NCI-H2227 treated with DMSO at 0.1 percent for 48 hours (cell line): ENCODE measurements at places on chromosomes 16 and 17.

- DNase-seq, result no peak
Measured at GRCh38 chr17:40347319-40348135, 17.0 kb downstream of the GJD3 start.

DNA sequence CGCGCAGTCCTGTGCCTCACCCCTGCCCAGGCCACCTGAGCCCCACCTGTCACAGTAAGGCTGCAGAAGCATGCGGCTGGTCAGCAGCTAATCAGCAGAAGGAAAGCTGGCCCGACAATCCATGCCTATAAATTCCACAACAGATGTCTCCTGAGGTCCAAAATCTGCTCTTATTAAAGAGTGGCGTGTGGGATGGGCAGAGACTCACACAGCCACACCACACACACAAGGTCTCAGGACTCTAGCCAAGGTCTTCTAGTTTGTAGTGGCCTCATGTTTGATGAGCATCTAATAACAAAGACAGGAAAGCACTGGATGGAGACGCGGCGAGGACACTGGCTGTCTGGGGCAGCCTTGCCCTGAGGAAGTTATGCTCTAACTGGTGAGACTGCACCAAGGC is 55.9 kb downstream of the ANKRD11 start:
- no peak for DNase-seq

DNA sequence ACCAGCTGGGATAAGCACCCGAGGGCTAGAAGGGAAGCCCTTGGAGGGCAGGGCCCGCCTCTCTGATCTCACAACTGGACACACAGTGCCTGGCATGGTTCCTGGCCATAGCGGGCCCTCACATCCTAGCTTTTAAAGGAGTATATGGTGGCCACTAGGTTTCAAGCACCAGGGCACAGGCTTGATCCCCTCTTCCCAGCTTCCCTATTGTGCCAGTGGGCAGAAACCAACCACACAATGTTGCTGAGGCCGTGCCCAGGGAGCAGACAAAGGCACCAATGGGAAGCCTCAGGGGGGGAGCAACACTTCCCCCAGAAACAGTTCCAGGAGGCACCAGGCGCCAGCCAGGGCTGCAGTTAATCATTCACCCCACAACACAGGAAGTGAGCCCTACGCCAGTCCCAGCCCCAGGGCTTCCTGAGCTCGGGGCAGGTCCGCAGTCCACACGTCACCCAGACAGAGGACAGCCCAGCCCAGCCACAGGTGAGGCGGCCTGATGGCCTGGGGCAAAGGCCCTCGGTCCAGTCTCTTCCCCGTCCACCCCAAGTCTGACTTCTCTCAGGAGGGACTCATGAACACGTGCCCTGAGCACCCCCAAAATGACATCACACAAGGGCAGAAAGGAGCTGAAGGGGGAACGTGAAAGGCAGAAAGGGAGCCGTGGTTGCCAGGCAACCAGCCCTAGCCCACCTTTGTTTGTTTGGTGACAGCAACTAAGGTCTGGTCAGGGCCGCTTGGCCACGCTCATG is 12.8 kb downstream of the SMIM5 start:
- no peak for DNase-seq

- DNase-seq, result no peak
Measured at GRCh38 chr17:80876950-80877728, 114.5 kb upstream of the CHMP6 start.

DNA sequence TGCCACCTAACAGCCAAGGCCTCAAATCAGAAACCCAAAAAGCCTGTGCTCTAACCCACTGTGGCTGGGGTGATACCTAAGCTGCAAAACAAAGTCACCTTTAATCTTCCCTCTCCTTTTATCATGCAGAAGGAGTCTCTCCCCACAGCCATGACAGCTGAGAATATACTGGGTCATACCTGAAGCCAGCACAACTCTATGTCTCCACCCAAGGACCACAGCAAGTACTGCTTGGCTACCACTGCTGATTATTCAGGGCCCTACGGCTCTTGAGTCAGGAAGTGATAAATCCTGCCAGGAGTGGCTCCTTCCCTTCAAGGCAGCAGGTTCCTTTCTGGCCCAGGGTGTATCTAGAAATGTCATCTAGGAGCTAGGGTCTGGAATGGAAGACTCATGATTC is 151.5 kb upstream of the TOM1L1 start:
- no peak for DNase-seq

DNA sequence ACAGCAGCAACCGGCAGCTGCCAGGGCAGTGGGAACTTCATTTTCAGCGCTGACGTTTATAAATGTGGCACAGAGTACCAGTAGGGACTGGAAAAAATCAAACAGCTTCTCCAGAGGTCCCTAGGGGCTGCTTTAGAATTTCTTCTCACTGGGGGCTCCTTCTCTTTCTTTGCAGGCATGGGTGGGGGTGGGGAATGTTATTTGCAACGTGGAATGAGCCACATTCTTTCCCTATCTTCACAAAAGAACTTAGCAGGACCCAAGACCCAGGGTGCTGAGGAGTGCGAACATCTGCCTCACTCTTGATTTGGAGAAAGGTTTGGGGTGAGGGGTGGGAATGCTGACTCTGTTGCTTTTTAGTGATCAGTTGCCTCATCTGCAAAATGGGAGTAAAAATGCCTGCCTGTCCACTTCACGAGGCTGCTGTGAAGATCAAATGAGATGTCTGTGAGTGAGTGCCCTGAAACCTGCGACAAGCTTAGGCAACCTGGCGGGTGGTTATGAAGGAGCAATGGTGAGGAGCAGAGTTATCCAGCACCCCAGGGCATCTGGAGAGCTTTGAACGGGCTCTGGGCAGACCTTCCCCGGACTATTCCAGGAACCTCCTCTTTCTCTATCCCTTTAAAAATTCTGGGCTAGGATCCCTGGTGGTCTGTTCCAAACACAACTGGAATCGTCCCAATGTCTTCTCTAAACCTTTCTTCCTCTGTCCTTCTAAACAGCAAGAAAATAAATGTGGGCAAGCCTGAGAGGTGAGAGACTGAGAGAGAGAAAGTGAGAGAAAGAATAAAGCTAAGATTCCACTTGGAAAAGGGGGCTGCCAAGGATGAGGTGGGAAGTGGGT is 10.7 kb upstream of the PIPOX start:
- DNase-seq, result no peak

GRCh38 chr17:50887705-50888245 is 21.6 kb upstream of the TOB1 start:
- no peak for DNase-seq

- no peak for DNase-seq
Measured at GRCh38 chr16:29014561-29015069, 29.8 kb downstream of the LAT start.

DNA sequence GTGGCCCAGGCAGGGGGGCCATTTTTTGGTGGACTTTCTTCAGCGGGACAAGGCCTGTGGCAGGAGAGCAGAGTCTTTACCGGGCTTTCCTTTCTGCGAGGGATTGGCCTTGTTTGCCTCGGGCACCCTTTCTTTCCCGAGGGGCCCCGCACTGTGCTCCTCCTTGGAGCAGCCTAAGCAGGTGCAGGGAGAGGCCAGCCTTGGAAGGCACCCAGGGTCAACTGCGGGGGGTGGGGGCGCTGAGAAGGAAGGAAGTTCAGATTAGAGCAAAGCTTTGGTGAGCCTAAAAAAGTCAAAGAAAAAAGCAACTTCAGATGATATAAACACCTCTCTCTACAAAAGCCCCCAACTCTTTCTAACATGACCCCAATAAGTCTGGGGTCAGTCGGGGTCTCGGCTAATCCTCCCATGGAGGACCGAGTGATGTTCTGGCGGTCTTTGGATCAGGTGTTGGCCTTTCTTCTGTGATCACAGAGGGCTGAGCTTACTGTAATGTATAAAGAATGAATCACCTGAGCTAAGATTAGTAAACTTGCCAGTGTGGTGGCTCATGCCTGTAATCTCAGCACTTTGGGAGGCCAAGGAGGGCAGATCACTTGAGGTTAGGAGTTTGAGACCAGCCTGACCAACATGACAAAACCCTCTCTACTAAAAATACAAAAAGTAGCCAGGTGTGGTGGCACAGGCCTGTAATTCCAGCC is 63.0 kb downstream of the PGS1 start:
- DNase-seq, result no peak

GRCh38 chr17:57975044-57975443 is 13.0 kb downstream of the VEZF1 start:
- DNase-seq, result no peak

- no peak for DNase-seq
Measured at GRCh38 chr16:1895949-1896675, 22.1 kb downstream of the HS3ST6 start.

- no peak for DNase-seq
Measured at GRCh38 chr16:25897702-25898101, 205.9 kb downstream of the HS3ST4 start.

DNA sequence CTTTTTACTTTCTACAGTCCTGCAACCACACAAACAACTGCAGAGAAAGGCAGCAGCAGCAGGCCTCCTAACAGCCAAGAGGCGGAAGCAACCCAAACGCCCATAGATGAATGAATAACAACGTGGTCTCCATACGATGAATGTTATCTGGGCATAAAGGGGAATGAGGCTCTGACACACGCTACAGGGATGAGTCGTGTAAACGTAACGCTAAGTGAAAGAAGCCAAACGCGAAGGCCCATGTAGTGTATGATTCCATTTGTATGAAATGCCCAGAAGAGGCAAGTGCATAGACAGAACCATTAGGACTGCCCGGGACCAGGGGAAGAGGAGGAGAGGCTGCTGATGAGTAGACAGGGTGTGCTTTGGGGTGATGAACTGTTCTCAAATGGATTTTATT is 94.8 kb upstream of the DNAH17 start:
- DNase-seq, result no peak

DNA sequence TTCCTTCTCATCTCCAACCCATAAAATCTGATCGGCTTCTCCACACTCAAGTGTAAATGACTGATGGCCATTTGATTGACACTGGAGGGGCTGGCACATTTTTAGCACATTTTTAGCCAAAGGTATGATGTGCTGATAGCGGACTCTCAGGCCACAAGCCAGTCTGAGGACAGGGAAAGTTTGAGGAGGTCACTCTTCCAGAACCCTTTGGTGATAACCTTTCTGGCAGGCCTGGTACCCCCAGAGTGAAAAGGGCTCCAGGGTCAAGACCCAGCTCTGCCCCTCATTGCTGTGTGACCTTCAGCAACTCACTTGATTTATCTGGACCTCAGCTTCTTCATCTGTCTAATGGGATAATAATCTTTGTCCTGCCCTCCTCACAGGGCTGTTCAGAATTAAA is 1.7 kb upstream of the NLRC5 start:
- no peak for DNase-seq

- DNase-seq, result no peak
Measured at GRCh38 chr17:70606086-70606485, 436.8 kb downstream of the KCNJ2 start.

- no peak for DNase-seq
Measured at GRCh38 chr17:69870091-69870530, 204.9 kb upstream of the KCNJ16 start.

GRCh38 chr17:32854207-32854606 is 22.7 kb downstream of the MYO1D start:
- no peak for DNase-seq

DNA sequence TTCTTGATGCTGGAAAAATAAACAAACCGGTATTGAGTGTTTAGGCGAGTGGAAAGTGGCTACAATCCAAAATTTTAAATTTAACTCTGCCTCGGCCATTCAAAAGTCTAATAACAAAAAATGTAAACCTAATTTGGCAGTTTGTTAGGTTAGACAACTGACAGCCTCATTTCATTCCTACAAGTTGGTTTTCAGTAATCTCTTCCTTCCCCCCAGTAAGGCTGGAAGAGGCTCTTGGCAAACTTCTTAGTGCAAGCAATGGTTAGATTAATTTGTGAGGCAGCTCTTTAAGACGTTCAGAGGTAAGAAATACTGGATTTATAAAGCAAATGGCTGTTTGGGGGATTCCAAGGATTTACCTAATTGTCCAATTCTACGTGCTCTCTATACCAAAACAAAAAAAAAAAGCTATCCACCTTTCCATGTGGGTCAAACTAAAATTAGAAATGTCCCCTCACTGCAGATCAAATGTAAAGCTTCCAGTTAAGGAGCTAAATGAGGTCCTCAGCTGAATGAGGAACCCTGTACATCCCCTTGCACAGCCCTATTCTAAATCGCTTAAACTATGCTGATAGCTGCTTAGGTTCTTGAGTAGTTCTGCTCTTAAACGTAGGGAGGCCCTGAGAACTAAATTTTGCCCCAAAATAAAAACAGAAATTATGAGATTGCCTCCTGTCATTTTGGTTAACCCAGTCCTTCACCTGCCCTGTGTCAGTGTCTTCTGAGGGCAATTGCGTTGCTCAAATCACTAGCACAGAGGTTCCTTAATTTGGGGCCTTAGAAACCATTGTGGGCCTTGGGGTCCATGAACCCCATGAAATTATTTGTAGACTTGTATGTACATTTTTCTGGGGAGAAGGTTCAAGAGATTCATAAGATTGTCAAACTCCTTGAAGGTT is 2.9 kb downstream of the HEXIM1 start:
- no peak for DNase-seq

GRCh38 chr16:35862242-35862641 is 2402.8 kb downstream of the TP53TG3F start:
- DNase-seq, result no peak

DNA sequence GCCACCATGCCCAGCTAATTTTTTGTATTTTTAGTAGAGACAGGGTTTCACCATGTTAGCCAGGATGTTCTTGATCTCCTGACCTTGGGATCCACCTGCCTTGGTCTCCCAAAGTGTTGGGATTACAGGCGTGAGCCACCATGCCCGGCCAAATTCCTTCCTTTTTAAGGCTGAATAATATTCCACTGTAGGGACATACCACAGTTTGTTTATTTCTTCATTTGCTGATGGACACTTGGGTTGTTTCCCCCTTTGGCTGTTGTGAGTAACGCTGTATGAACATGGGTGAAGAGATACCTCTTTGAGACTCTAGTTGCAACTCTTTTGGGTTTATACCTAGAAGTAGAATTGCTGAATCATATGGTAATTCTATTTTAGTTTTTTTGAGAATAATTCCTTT is 13.1 kb upstream of the MGAT5B start:
- no peak for DNase-seq

DNA sequence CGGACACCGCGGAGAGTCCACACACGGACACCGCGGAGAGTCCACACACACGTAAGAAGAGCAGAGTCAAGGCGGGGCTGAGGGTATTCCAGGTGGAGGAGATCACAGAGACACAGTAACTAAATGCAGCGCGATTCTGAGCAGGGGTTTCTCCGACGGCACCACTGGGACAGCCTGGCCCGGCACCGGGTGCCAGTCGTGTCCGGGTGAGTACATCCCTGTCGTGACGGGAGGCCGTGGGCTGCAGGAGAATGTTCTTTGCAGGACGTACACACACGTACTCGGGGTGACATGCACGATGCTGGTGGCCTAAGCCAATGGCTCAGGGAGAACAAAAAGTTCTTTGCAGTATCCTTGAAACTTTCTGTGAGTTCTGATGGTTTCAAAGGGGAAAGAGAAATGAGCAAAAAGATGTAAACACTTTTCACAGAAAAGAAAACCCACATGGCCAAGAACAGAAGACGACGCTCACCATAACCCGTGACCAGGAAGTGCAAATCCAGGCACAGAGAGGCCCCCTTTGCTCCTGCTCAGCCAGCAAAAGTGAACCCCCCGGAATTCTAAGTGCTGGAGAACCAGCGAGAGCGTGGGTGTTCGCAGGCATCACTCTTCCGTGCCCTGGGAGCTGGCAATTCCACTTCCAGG is 53.7 kb upstream of the METRNL start:
- no peak for DNase-seq
